Activated CD4-positive, alpha-beta memory T cell treated with anti-CD3 and anti-CD28 coated beads, Interleukin-2, amount 10 ng/mL, durations not matched to agents 7 days and 5 days (primary cell): ENCODE measurements at places on chromosomes 7 and 10.

- no peak for DNase-seq
Observed at GRCh38 chr10:96473866-96474265, 39.9 kb downstream of the TLL2 start.

- DNase-seq, result peak; percentile 50
Observed at GRCh38 chr10:95363303-95363912, 72.6 kb upstream of the PDLIM1 start.

GRCh38 chr7:74302745-74303221 is 13.6 kb downstream of the CLIP2 start:
- DNase-seq, result no peak

GRCh38 chr7:81111781-81112540 is 193.1 kb upstream of the SEMA3C start:
- DNase-seq, result no peak
